ENCODE measurements at places on chromosomes 6 and 20.

GRCh38 chr6:41921712-41921998, 356 bp downstream of the BYSL start:
- DNase-seq = no peak

- no peak for DNase-seq
Observed at GRCh38 chr6:91149246-91149955, 562.5 kb upstream of the MAP3K7 start.

GRCh38 chr20:35305682-35306556, 13.7 kb upstream of the FAM83C start:
- no peak for DNase-seq

DNA sequence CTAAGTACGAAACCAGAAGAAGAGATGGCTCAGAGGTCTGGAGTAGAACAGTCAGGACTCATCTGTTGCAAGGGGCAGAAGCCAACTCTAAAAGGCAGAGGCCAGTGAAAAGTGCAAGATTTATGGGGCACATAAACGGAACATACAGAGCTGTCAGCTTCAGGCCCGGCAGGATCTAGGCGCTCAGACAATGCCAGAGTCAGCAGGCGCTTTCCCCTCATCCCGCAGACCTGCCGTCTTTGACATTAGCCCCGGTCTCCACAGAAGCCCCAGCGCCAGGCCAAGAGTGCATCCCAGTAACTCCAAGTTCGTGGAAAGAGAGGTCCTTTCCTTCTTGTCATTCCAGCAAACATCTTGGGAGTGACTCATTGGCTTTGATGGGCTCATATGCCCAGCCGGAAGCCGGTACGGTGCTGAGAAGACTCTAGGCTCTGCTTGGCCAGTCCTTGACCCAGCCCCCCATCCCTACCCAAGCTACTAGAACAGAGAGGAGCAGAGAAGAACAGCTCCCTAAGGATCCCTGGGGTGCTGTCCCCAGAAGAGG, 260.9 kb downstream of the TAF4 start:
- DNase-seq = no peak

- DNase-seq = no peak
Observed at GRCh38 chr20:57034001-57034400, 232.4 kb downstream of the BMP7 start.

- DNase-seq = no peak
Observed at GRCh38 chr6:112933947-112934346, 586.8 kb downstream of the RFPL4B start.

- no peak for DNase-seq
Observed at GRCh38 chr6:33433001-33433543, 13.2 kb downstream of the SYNGAP1 start.

DNA sequence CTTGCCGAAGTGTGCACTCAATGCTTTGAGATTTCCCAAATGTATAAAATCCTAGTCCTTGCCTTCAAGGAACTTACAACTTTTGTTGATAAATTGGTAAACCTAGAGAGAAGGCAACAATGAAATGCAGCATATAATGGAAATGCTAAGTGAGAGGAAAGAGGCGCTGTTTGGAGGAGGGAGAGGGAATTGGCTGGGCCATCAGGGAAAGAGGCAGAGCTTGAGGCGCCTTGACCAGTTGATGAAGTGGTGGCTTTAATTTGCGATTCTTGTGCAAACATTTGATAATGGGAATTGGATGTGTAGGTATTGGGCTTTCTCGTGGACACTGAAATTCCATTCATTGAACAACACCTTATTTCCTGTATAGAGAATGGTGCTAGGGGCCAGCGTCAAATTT, 1.9 kb upstream of the CDYL start:
- DNase-seq = no peak

GRCh38 chr6:36904114-36904513, 18.4 kb downstream of the C6orf89 start:
- no peak for DNase-seq

DNA sequence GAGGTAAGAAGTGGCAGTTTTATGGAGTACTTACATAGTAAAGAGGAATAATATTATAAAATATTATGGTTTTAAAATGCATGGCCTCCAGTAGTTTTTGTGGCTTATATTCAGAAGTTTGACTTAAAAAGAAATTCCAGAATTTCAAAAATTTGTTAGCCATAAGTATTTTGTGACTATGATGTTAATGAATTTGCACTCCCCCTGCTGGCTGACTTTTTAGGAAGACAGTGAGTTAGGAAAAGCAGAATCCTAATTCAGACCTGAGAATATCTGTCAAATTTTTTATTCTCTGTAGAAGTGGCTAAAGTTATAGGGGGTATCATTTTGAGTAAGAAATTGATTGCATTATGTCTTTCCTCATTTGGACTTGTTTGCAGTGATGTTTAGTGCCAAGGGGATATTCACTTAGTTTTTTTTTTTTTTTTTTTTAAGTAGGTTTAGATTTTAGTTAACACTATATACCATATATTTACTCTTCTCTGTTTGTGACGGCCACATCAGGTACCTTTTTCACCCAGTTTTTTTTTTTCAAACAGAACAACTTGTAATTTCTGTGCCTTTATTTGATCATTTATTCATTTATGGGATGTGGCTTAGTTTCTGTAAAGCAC, 40.8 kb downstream of the ZFAND3 start:
- peak; percentile 29 for DNase-seq

DNA sequence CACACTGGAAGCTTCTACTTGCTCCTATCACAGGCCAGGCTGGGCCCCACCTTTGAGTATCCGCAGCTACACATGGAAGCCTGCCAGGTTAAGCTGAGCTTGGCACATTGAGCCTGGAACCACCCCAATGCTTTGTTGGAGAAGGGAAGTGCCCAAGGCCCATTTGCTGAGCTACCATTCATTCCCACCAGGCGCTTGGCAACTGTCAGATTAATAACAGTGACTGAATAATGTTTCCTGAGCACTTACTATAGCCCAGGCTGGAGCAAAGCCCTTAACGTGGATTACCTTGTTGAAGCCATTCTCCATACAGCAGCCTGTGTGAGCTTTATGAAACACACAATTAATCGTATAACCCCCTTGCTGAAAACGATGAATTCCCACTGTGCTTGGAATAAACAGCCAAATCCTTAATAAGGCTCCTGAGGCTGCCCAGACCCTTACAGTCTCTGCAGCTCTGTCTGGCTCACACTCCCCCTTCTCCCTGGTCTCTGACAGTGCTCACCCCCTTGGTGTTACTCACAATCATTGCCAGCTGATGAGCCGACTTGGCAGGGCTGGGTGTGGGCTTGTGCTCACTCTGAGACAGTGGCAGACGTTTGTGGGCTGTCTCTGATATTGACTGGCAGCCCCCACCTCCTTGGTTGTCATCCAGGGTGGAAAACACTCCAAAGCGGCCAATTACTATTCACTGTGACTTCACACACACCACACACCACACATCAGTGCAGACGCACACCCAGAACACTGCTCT, 357.1 kb downstream of the MAFB start:
- DNase-seq = no peak

- DNase-seq = no peak
Observed at GRCh38 chr6:46972531-46972930, 50.8 kb upstream of the ADGRF5 start.

GRCh38 chr6:138289739-138290138, 71.4 kb upstream of the PBOV1 start:
- peak; percentile 65 for DNase-seq

DNA sequence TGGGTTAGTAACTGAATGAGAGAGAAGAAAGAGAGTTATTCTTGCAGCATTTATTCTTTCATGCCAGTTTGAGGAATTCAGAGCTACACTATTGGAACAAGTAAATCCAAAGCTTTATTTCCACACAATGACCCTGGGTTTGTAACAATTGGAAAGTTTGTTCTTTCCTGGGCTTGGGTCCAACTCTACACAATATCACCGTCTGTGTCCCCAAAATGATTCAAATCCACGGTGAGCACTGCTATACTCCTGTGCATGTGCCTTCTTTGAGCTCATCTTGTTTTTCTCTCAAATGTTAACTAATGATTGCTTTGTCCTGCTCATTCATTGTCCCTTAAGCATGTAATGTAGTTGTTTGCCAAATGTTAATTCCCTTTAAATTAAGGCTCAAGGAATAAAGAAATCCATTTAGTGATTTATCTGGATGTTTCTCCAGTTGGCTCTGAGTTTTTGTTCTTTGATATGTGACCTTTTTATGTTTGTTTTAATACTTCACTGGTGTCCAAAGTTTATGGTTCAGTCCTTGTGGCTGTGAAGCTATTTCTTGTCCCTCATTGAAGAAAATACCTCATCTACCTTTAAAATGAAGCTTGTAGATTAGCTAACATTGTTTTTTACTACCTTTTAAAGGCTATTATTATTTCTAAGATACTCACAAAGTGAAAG, 20.5 kb upstream of the CRISP3 start:
- no peak for DNase-seq

GRCh38 chr6:44142835-44143234, 15.5 kb downstream of the TMEM63B start:
- DNase-seq = no peak

- no peak for DNase-seq
Observed at GRCh38 chr6:46850792-46851191, 57.6 kb downstream of the MEP1A start.

GRCh38 chr6:7341989-7342742, 29.2 kb upstream of the SSR1 start:
- peak; percentile 89 for DNase-seq

DNA sequence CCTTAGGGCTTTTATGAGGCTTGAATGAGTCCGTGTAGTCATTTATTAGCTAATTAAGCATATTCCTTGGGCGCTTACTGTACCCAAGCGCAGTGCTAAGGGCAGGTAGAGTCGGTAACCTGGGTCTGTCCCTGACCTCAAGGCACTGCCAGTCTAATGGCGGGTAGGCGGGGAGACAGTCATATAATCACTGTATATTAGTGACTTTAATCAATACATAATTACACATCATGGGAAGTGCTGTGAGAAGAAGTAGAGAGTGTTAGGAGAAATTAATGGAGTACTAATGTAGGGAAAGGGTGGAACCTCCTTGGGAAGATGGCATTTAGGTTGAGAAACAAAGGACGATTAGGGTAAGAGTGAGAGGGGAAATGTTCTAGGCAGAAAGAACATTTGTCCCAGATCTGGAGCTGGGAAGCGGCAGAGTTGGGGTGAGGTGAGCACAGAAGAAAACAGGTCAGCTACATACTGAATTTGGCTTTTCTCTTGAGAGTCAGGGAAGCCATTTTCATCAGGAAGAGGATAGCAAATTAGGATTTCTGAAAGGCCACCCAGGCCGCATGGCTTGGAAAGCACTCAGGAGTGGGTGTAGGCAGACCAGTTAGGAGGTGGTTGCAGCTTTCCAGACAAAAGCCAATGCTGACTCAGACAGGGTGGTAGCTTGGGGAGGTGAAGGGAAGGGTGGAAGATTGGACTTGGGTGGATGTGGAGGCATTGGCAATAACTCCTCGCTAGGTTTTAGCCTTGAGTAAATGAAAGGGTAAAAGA, 954 bp upstream of the BLCAP start:
- no peak for DNase-seq

GRCh38 chr6:52009466-52010140, 77.8 kb downstream of the PKHD1 start:
- no peak for DNase-seq

GRCh38 chr6:144768551-144769075, 483.5 kb downstream of the UTRN start:
- no peak for DNase-seq

DNA sequence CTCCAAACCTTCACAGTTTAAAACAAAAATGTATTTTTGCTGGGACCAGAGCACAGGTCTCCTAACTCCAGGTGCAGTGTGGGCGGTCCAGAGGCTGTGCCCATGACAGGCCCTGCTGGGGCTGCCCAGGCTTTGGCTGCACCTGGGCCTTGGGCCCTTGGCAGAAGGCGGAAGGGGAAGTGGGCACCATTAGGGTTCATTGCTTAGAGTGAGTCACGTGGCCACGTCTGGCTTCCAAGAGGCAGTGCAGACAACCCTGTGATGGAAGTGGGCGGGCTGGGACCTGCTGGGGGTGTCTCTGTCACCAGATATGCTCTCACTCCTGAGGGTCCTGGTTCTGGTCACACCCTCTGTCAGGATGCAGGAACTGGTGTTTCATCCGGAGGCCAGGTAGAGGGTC, 302.2 kb downstream of the QKI start:
- DNase-seq = no peak

- no peak for DNase-seq
Observed at GRCh38 chr6:4256969-4257368, 121.6 kb upstream of the ECI2 start.

- no peak for DNase-seq
Observed at GRCh38 chr6:166025149-166025898, 142.3 kb downstream of the TBXT start.

DNA sequence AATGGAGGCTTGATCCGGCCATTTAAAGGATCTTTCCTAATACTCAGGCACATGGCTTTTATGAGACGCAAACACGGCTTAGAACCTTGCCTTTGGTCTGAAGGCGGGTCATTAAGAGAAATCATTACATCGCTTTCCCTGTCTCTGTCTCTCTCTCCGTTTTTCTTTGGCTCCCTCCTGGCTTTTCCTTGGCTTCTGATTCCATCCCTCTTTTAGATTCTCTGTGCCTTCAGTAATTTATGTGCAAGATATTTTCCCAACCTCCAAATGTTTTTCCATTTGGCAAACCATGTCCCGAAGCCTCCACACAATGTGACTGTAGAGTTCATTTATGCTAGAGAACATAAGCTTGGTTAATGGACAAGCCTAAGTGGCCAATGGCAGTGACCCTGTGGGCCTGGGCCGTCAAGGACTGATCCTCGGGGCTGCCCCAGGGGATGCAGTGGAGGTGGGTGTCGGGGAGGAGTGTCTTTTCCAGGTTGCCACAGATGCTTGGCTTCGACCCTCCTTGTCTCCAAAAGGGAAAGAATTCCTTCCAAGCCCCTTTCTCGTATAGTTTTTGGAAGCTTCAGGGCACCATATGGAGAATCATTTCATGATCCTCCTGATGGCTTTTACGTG, 157.0 kb downstream of the SCML4 start:
- DNase-seq = no peak
